Naive thymus-derived CD8-positive, alpha-beta T cell (primary cell): ENCODE measurements at places on chromosomes 2 and 18. TPM values are rescaled to one million over a fixed set of nuclear protein-coding genes. Genes with fewer than 3 reads are reported as not detected.

The EDAR gene
- polyA plus RNA-seq = 11.8 TPM

The ANXA4 gene
- polyA plus RNA-seq = 3.8 TPM

The NGEF gene
- polyA plus RNA-seq = not detected

The SLC23A3 gene
- not detected for polyA plus RNA-seq

The TUBA3E gene
- polyA plus RNA-seq = not detected

The RAB6C gene
- polyA plus RNA-seq = not detected

The MDH1B gene
- 0.52 TPM for polyA plus RNA-seq

The CTLA4 gene
- 1.8 TPM for polyA plus RNA-seq

The CGREF1 gene
- 0.69 TPM for polyA plus RNA-seq

The PLA2R1 gene
- not detected for polyA plus RNA-seq

The ZNF396 gene
- 1.9 TPM for polyA plus RNA-seq

The C18orf54 gene
- 0.98 TPM for polyA plus RNA-seq

The HOXD10 gene
- not detected for polyA plus RNA-seq

The CIB4 gene
- not detected for polyA plus RNA-seq

The TUBA4A gene
- 122 TPM for polyA plus RNA-seq

The LRATD1 gene
- polyA plus RNA-seq = not detected

The RNF125 gene
- 60.9 TPM for polyA plus RNA-seq

The PKP4 gene
- polyA plus RNA-seq = 1.2 TPM

The CABYR gene
- polyA plus RNA-seq = 0.46 TPM

The CYP27C1 gene
- not detected for polyA plus RNA-seq

The UGT1A3 gene
- polyA plus RNA-seq = not detected

The AQP12B gene
- polyA plus RNA-seq = not detected

The TRAK2 gene
- 24.7 TPM for polyA plus RNA-seq

The L3MBTL4 gene
- polyA plus RNA-seq = not detected

The ZC3H15 gene
- 77.8 TPM for polyA plus RNA-seq

The XRCC5 gene
- polyA plus RNA-seq = 348 TPM

The MEP1B gene
- polyA plus RNA-seq = not detected
